SJCRH30 (cell line): ENCODE measurements at places on chromosomes 5 and 9.

- peaks cover 46% of the 10 kb centered on the region for H3K4me1 ChIP-seq
- no peaks in the 10 kb centered on the region for H3K27me3 ChIP-seq
- peak; percentile 83 for DNase-seq
- H3K27ac ChIP-seq = peak overlapping the region; percentile 55
These were observed 117.6 kb upstream of the ANKRD55 start for GRCh38 chr5:56350597-56351170.

GRCh38 chr9:84711398-84711777 lies 41.9 kb downstream of the NTRK2 start:
- peaks cover 14% of the 10 kb centered on the region for H3K4me1 ChIP-seq
- H3K36me3 ChIP-seq = no peaks in the 10 kb centered on the region
- H3K27ac ChIP-seq = no peak overlapping the region
- no peak overlapping the region for H3K4me3 ChIP-seq

DNA sequence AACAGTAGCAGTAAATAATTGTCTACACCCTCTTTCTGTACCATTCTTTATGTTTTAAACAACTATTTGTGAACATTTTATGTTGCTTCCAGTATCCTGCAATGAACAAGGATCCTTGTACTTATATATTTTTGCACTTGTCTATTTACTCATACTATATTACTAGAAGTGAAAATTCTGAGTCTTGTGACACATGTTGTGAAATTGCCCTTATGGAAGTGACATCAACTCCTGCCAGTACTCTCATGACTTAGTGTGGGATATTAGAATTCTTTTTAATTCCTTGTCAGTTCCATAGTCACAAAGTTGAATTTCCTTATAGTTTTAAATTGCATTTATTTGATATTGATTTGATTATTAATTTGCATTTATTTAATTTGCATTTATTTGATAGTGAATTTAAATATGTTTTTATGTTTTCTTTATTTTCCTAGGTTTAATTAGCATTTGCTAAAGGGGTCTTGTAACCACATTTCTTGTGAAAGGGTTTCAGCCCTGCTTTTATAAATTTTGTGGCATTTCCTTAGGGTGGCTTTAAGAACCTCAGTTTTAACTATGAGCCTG lies 27.7 kb downstream of the PARP8 start:
- no peaks in the 10 kb centered on the region for H3K36me3 ChIP-seq
- no peaks in the 10 kb centered on the region for H3K27me3 ChIP-seq
- H3K4me3 ChIP-seq = no peak overlapping the region
- H3K4me1 ChIP-seq = no peaks in the 10 kb centered on the region
- no peak for DNase-seq
- no peak overlapping the region for H3K27ac ChIP-seq

- no peak overlapping the region for H3K27ac ChIP-seq
- no peaks in the 10 kb centered on the region for H3K4me1 ChIP-seq
- DNase-seq = no peak
- H3K27me3 ChIP-seq = no peaks in the 10 kb centered on the region
These were observed 90.2 kb upstream of the LHFPL2 start for GRCh38 chr5:78738693-78739300.

DNA sequence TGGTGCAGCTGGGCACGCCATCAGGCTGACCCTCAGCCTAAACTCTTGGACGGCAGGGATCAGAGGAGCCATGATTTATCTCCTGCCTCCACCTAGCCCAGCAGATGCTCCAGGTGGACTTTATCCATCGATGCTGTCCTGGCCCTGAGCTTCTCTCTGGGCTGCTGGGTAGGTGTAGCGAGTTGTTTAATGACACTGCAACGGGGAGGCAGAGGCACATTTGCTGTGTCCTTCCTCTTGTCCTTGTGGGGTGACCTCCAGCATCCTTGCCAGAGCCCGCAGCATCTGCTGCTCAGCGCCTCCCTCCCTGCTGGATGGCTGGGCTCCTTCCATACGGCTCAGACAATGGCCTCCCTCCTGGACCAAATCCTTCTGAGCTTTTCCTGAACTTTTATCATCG lies 103.1 kb upstream of the IRX4 start:
- H3K4me3 ChIP-seq = no peak overlapping the region
- no peak for DNase-seq
- no peaks in the 10 kb centered on the region for H3K4me1 ChIP-seq
- no peaks in the 10 kb centered on the region for H3K36me3 ChIP-seq
- H3K27ac ChIP-seq = no peak overlapping the region
- no peaks in the 10 kb centered on the region for H3K27me3 ChIP-seq
